ENCODE measurements at places on chromosomes 12 and 14.

DNA sequence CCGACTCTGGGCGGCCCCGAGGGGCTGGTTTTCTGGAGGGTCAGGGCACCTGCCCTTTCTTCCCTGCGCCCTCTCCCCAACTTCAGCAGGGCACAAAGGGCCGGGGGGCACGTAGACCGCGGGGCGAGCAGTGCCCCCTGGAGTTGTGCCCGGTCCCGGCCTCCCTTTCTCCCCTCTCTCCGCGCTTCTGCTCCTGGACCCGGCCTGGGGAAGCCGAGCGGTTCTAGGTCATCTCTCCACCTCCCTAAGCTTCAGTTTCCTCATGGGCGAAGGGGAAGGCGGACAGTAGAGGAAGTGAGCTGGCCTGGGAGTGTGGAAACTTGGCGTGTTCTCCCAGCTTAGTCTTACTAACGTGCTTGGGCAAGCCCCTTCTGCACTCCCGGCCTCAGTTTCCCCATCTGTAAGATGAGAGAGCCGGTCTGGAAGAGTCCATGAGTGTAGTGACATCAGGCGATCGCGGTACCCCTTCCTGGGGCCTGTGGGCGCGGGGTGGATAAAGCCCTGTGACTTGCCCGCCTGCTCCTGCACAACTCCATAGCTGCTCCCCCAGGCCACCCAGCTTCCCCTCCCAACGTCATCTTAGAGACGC is 158.6 kb upstream of the PARP11 start:
- peak; percentile 15 for DNase-seq

DNA sequence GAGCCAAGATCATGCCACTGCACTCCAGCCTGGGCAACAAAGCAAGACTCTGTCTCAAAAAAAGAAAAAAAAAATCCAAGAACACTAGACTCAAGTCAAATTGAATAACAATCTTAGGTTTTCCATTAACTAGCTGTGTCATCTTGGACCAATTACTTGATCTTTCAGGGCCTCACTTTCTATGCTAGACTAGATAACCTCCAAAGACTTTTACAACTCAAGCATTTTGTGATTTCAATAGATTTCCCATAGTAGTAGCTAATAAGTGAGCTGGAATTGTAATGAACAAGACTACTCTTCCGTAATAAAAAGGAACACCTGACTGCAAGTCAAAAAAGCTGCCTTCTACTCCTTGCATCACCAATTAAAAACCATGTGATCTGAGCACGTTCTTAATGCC is 127.0 kb upstream of the SSTR1 start:
- no peak for DNase-seq

- peak; percentile 59 for DNase-seq
These were observed 17.3 kb upstream of the DNAH10 start for GRCh38 chr12:123744836-123745235.

DNA sequence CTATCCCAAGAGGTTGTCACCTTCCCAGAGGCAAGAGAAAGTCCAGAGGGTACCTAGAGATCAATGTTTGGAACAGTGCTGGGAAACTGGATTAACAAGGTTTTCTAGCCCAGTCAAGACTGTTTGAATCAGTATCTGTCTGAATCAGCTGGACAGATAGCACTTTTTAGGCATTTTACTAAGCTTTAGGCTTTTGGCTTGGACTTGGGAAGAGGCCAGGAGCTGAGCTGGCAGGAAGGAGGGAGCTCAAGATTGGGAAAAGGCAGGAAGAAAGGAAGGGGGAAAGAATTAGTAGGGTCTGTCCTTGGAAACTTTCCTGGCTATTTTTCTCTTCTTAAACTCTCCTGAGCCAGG is 8.3 kb downstream of the IKZF4 start:
- DNase-seq, result no peak

- no peak for DNase-seq
These were observed 823 bp upstream of the TSPAN11 start for GRCh38 chr12:30925607-30926242.

DNA sequence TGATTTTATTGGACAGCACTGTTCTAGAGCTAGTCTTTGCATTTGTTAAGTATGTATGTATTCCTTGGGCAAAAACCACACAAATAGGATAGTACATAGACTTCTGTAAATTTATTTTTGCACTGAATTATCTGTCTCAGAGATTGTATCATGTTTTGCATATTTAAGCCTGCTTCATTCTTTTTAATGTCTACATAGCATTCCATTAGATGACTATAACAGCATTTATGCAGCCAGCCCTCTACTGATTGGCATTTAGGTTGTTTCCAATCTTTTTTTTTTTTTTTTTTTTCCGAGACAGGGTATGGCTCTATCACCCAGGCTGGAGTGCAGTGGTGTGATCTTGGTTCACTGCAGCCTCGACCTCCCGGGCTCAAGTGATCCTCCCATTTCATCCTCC is 34.5 kb downstream of the SYNDIG1L start:
- no peak for DNase-seq

GRCh38 chr12:80709811-80710726 is 2.6 kb downstream of the MYF6 start:
- no peak for DNase-seq

- DNase-seq, result no peak
These were observed 117.2 kb upstream of the SSTR1 start for GRCh38 chr14:38090506-38090905.

- no peak for DNase-seq
These were observed 1.1 kb downstream of the CNTN1 start for GRCh38 chr12:40693207-40693821.

GRCh38 chr12:92550661-92551060 is 152.1 kb upstream of the PLEKHG7 start:
- no peak for DNase-seq

GRCh38 chr14:74368441-74368840 is 20.2 kb downstream of the VRTN start:
- DNase-seq, result no peak

- DNase-seq, result no peak
These were observed 10.6 kb upstream of the FOXN3 start for GRCh38 chr14:89427426-89428172.

DNA sequence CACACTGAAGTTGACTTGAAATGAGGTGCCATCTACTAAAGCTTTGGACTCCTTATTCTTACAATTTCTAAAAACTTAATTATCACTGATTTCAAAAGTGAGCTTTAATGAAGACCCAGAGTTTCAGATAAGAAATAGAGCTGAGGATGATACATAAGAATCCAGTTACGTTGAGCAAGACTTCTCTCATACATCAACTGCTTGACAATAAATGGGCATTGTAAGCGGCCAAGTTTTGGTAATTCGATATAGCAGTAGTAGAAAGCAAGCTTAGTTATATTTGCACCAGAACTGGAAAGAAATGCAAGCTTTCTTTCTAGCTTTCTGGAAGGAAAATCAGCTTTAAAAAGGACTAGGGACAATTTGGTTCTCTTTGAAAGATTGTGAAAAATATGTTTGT is 1359.6 kb downstream of the FSCB start:
- DNase-seq, result no peak

GRCh38 chr12:113197518-113198077 is 12.1 kb downstream of the RITA1 start:
- no peak for DNase-seq

DNA sequence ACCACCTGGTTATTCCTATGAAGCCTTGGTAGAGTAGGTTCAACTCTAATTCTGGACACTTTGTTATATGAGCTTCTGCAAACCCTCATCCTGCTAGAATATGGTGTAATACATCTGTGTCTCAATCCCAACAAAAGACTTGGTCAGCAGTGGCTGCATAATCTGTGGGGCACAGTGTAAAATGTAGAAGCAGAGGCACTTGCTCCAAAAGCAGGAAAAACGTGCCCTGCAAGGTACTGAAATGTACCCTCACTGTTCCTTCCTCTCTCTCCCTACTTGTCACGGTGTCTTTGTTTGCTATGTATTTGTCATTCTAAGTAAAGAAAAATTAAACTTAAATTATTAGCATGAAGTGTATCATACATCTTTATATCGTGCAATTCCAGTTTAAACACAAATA is 267.9 kb downstream of the BCL11B start:
- DNase-seq, result no peak

GRCh38 chr14:65237941-65238340 is 135.6 kb upstream of the MAX start:
- DNase-seq, result no peak

DNA sequence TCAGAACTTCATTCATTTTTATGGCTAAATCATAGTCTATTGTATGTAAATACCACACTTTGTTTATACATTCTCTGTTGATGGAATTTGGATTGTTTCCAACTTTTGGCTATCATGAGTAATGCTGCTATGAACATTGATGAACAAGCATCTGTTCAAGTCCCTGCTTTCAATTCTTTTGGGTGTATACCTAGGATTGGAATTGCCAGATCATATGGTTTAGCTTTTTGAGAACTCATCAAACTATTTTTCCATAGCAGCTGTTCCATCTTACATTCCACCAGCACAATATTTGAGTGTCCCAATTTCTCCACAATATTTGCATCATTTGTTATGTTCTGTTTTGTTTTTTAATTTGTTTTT is 52.3 kb upstream of the CCND2 start:
- no peak for DNase-seq

GRCh38 chr14:75204116-75204515 is 27.7 kb upstream of the TMED10 start:
- DNase-seq, result no peak

- DNase-seq, result no peak
These were observed 40.0 kb upstream of the NAP1L1 start for GRCh38 chr12:76124456-76124855.

- no peak for DNase-seq
These were observed 191.5 kb upstream of the C14orf180 start for GRCh38 chr14:104388011-104388521.

DNA sequence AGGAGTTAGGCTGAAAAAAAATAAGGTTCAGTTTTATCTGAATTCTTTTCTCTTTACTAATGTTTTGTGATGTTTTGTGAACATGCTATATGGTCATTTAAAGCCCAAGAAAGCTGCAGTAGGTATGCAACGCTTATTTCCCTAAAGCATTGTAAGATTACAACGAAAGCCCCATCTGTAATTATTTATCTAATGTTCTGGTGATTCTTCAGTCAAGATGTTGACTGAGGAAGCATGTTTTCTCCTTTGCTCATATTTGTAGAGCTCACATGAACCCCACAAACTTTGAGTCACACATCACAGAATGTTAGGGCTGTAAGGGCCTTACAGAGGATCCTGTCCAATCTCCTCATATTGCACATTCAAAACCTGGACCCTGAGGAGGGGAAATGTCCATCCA is 3.2 kb upstream of the TUBA1C start:
- DNase-seq, result no peak

DNA sequence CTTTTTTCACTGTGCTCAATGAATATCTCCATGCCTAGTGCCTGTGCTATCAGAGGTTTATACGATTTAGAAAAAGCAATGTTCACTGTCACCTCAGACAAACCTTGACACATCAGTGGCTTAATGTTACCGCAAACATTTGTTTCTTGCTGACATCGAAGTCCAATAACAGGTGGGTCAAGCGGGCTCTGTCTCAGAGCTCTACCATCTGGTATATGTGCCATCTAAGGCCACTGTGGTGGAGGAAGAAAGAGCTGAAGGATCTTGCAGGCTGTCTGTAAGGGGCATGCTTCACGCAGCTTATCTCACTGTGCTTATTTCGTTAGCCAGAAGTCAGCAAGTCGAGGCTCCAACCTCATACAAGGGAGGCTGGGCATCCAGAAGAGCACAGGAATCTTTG is 189.5 kb upstream of the NTF3 start:
- no peak for DNase-seq

DNA sequence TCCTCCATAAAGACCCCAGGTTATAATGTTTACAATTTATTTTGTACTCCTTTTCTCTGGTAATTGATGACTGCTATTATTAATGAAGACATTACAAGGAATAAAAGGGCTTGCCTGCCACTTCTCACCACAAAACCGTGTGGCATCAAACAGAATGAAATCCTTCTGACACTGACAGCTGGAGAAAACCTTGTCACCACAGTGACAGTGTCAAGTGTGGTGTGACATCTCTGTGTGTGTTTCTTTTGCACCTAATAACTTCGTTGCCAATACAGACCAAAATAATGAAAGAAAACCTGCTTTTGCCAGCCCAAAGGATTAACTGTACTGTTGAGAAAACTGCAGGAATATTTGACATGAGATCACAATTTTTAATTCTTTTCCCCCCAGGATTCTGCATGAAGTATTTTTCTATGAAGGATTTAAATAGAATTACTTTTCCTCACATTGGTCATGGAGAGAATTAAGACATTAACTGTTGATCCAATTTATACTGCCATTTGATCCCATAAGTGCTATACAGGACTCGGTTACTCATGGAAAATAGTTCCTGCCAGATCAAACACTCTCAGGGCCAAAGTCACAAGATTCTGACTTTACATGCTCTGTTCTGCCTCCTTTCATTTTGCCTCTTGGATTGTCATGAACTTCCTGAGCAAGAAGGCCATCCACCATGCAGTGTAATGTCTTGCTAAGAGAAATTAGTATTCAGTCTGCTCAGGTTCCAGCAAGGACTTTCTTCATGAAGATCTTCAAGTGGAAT is 60.4 kb upstream of the IFNG-AS1 start:
- DNase-seq, result no peak

- DNase-seq, result no peak
These were observed 6.1 kb downstream of the RBM19 start for GRCh38 chr12:113960030-113960429.

- DNase-seq, result no peak
These were observed 215.1 kb downstream of the LRRK2 start for GRCh38 chr12:40439771-40440492.

GRCh38 chr12:58007875-58008274 is 66.5 kb downstream of the ATP23 start:
- DNase-seq, result no peak

- DNase-seq, result no peak
These were observed 607.8 kb downstream of the SNAPC1 start for GRCh38 chr14:62369919-62370560.

- DNase-seq, result no peak
These were observed 57.7 kb downstream of the ARF6 start for GRCh38 chr14:49950275-49951228.

DNA sequence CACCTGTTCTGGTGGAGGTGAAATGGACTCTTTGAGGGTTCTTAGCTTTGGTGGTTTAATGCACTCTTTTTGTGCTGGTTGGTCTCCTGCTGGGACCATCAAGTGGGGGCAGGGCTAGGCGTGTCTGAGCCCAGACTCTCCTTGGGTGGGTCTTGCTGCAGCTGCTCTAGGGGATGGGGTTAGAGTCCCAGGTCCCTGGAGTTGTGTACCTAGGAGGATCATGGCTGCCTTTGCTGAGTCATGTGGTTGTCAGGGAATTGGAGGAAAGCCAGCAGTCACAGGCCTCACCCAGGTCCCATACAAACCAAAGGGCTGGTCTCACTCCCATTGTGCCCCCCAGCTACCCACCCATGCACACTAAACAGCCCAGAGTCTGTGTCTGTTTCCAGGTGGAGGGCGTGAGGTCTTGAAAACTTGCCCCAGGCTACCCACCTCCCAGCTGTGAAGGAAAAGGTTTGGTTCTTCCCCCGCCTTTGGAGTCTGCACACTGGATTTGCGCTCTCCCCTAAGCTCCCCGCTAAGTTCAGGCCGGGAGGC is 387.7 kb downstream of the TMTC2 start:
- no peak for DNase-seq

DNA sequence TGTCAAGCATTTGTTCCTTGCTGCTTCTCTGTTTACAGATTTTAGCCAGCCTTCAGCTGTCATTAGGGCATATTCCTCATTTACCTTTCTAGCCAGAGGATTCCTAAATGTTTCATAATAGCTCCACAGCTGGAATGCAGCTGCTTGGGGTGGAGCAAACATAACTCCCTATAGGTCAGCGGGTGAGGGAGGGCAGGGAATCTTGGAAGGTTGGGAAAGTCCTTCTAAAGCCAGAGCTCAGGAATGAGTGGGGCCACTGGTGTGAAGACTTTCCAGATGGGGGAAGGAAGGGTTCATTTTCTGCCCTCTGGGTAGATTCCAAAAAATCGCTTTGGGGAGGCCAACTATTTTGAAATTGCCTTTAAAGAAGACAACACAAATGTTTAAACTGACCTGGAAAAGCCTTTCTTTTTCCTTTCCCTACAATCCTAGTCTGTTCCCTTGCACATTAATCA is 16.3 kb upstream of the IRF2BPL start:
- DNase-seq, result no peak

All from 8988T (cell line).